ENCODE measurements at places on chromosomes 5 and 9.
A peak's percentile ranks its signal among the peaks of the same experiment; 100 is the strongest.

DNA sequence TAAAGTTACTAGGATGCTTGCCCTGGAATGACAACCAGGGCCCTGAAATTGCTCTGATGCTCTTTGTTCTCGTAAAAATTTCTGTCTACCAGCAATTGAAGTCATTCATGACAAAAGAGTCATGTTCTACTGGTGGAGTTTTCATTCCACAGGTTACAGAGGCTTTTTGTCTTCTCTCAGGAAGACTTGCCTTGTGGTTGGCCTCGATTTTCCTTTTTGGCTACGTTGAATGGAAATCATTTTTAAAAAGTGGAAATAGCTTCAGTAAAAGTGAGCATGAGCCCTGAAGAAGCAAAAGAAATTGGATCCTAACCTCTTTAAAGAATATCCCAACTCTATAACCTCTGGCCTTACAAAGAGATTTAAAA is 255.2 kb downstream of the AOPEP start:
- DNase-seq: no peak

GRCh38 chr5:175854231-175855040 is 16.9 kb upstream of the CPLX2 start:
- no peak for DNase-seq

DNA sequence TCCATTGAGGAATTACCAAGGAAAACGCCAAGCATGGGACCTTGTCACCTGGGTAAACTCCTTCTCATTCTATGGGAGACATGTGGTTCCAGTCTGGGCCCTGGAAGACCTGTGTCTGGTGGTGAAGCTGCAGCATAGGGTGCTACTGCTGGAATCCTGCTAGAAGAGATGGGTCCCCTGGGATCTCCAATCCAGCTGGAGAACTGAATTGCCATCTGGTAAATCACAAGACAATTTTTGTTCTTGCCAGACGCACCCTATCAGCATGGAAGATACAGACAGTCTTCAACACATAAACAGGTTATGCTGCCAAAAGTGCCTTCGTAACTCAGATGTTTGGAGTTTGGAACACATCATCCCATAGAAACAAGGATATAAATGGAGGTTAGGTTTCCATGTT is 424.0 kb upstream of the BRINP1 start:
- DNase-seq: no peak

DNA sequence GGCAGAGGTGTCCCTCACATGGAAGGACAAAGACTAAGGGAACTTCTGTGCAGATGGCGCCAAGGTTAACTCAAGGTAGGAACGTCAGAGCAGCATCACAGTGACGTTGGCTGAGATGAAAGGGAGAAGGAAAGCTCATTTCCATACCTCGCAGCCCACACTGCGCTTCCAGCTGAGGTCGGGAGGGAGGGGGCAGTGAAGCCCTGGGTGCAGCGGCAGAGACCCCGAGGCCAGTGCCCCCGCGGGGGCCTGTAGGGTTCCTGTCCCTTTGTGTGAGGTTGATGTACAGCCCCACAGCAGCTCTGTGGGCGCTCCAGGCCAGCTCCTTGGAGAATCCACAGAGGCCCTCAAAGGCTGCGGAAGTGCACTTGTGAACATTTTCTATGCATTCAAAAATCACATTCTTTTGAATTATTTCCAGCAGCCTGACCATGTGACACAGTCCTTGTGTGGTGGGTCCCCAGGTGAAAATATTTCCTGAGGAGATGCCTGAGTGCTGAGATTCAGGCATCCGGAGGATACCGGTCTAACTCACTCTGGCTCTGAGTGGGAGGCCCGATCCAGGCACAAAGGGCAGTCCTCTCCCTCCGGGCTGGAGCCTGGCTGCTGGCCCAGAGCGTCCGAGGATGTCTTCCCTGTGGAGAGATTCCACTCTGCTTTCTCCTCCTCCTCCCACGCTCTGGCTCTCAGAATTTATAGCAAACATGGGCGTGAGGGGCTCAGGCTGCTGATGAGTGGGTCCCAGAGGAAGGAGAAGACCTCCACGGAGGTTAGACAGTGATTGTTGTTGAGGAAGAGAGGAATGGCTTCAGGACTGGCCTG is 150.7 kb downstream of the ICE1 start:
- DNase-seq: peak; percentile 49

- DNase-seq: no peak
Observed at GRCh38 chr5:154863291-154864080, 5.1 kb downstream of the CNOT8 start.

DNA sequence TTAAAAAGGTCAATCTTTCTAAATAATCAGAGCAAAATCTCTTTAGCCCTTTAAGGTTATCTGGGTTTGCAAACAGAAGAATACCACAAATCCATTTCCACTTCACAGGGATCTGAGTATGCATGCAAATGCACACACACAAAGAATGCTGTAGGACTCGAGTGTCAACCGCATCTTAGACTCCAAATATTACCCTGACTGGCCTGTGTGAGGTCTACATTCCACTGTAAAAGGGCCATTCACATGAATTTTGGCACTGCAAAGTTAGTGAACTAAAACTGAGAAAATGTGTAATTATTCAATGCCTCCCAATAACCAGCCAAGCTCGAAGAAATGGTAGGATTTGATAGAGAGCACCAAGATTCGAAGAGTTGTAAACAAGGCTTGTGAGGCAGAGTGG is 199.9 kb downstream of the AGTPBP1 start:
- DNase-seq: no peak
